Cardiac muscle cell (in vitro differentiated cells and primary cell): ENCODE measurements at places on chromosomes 5 and 9. TPM values are rescaled to one million over a fixed set of nuclear protein-coding genes. Genes with fewer than 3 reads are reported as not detected.

Gene SARDH
- 10.8 and 16.9 TPM in 2 replicates for total RNA-seq

Gene OTP
- not detected in 2 replicates for total RNA-seq

Gene MELK
- total RNA-seq = 6.9 and 17.4 TPM in 2 replicates

Gene EQTN
- not detected in 2 replicates for total RNA-seq

Gene FOXD4L3
- total RNA-seq = 0.21 TPM in 1 of 2 replicates, not detected in the other

Gene LCN9
- total RNA-seq = not detected in 2 replicates

Gene PCDHGA9
- 1.1 and 1.8 TPM in 2 replicates for total RNA-seq

Gene HRCT1
- total RNA-seq = not detected in 2 replicates

Gene MARVELD2
- total RNA-seq = 3.7 and 4.9 TPM in 2 replicates

Gene TGFBI
- 2.9 and 9.0 TPM in 2 replicates for total RNA-seq

Gene AFAP1L1
- total RNA-seq = 30.5 and 39.3 TPM in 2 replicates

Gene BHMT
- 0.49 TPM in 1 of 2 replicates, not detected in the other for total RNA-seq

Gene ARHGEF28
- total RNA-seq = 0.11 and 0.30 TPM in 2 replicates

Gene MRPL22
- total RNA-seq = 27.3 and 39.0 TPM in 2 replicates

Gene ARL15
- total RNA-seq = 27.4 and 31.6 TPM in 2 replicates

Gene LECT2
- not detected in 2 replicates for total RNA-seq

Gene ANXA6
- total RNA-seq = 628 and 658 TPM in 2 replicates

Gene ZNF366
- not detected in 2 replicates for total RNA-seq

Gene SPATA31A7
- total RNA-seq = not detected in 2 replicates

Gene UBE2B
- 17.8 and 23.6 TPM in 2 replicates for total RNA-seq

Gene WDR31
- total RNA-seq = 2.2 and 4.1 TPM in 2 replicates

Gene RGS7BP
- total RNA-seq = 0.11 and 0.45 TPM in 2 replicates

Gene CCL28
- 0.07 TPM in 1 of 2 replicates, not detected in the other for total RNA-seq

Gene NTRK2
- total RNA-seq = 1.3 and 2.5 TPM in 2 replicates

Gene ZFAND5
- total RNA-seq = 174 and 188 TPM in 2 replicates

Gene CAMK2A
- total RNA-seq = 34.6 and 47.7 TPM in 2 replicates

Gene TMEM252
- total RNA-seq = not detected in 2 replicates

Gene C5orf22
- total RNA-seq = 14.7 and 31.1 TPM in 2 replicates

Gene C1QTNF3
- 3.7 and 4.6 TPM in 2 replicates for total RNA-seq

Gene PRLR
- total RNA-seq = 0.06 and 0.46 TPM in 2 replicates

Gene MYO10
- total RNA-seq = 7.1 and 9.3 TPM in 2 replicates

Gene SH3TC2
- total RNA-seq = 1.3 and 4.7 TPM in 2 replicates

Gene PCDHB8
- total RNA-seq = 17.2 and 20.8 TPM in 2 replicates

Gene NEUROG1
- not detected in 2 replicates for total RNA-seq

Gene SPATA31A3
- not detected in 2 replicates for total RNA-seq

Gene TLE1
- total RNA-seq = 3.2 and 3.4 TPM in 2 replicates

Gene HACD4
- 0.04 and 0.36 TPM in 2 replicates for total RNA-seq

Gene KCNV2
- total RNA-seq = not detected in 2 replicates

Gene SMIM33
- not detected in 2 replicates for total RNA-seq

Gene EIF4E1B
- total RNA-seq = not detected in 2 replicates

Gene C8G
- total RNA-seq = 3.4 and 10.8 TPM in 2 replicates

Gene DRD1
- total RNA-seq = 1.3 and 3.1 TPM in 2 replicates

Gene RHOBTB3
- 343 and 477 TPM in 2 replicates for total RNA-seq

Gene RASEF
- 0.33 and 0.35 TPM in 2 replicates for total RNA-seq
